Psoas muscle (tissue), 8 donors: ENCODE measurements at places on chromosomes 16 and 17.

DNA sequence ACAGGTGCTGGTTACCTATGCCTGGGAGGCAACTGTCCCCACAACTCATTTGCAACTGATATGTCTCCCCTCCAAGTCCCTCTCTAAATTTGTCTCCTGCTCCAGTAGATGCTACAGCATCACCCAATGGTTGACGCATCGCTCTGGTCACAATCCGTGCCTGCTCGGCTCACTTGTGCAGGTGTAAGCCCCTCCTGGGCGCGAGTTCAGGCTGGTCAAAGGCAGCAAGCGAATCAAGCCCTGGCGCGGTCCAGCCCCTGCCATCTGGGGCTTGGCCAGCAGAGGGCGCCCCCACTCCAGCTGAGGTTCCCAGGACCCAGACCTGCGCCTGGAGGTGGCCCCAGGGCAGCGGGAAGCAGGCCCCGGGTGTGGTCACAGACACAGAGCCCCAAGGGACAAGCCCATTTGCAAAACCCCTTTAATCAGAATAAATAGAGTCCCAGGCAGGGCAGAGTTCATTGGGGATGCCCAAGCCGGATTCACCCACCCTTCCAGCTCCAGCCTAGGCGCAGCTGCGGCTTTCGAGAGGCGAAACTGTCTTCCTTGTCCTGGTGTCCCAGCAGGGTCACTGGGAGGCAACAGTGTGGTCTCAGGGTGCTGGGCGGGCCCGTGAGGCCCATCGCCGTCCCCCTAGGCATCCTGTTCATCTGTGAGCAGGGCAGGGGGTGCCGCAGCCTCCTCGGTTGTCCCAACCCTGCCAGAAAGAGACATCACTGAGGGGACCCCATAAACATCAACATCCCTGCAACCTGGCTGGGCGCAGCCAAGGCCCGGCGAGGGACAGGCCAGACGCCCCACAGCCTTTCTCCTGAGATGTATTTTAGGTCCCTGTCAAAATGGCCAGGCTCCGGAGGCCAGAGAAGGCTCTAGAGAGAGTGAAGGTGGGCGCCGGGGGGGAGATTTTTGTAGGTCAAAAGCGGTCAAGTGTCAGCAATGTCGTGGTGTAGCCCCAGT lies 15.8 kb downstream of the TMC6 start:
- DNase-seq = peak; percentile 78
- peaks cover 30% of the 10 kb centered on the region for H3K4me1 ChIP-seq
- H3K27me3 ChIP-seq = no peaks in the 10 kb centered on the region
- no peaks in the 10 kb centered on the region for H3K36me3 ChIP-seq

DNA sequence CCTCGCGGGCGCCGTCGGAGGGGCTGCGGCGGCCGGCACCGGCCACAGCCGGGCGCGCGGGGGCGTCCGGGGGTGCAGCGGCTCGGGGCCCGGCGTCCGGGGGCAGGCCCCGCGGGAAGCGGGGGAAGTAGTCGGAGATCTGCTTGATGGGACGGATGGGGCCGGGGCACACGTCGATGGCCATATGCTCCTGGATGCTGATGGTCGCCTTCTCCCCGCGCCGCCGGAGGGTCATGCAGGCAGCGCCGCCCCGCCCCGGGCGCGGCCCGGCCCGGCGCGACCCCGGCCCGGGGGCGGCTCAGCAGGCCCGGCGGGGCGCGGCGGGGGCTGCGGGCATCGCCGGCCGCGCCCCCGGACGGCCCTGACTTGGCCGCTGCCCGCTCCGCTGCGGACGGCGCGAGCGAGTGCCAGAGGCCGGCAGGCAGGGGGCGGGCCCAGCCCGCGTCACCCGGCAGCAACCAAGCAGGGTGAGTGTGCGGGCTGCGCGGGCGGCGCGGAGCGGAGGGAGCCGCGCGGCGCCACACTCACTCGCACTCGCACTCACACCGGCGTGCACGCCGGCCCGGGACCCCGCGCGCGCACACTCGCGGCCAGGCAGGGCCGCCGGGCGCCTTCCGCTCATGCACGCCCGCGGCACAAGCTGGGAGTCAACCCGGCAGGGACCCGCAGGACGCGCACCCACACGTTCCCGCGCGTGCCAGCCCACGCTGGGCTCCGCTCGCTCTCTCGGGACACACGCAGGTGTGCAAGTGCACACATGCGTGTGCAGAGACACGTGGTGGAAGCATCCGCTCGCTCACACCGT lies at the start of gene DOC2B:
Gene DOC2B, minus strand, starts transcription at position 406 of the 805 bp plus-strand sequence. Its CDS starts 171 bp downstream, at position 235.
- H3K27ac ChIP-seq = peak within 1 kb of the TSS; percentile 41
- H3K27me3 ChIP-seq = no peaks in the 10 kb centered on the region
- DNase-seq = peak; percentile 72
- no peaks in the 10 kb centered on the region for H3K36me3 ChIP-seq
- H3K4me1 ChIP-seq = no peaks in the 10 kb centered on the region

GRCh38 chr17:47935961-47936360 lies 5.4 kb upstream of the PNPO start:
- H3K4me3 ChIP-seq = no peak overlapping the region
- H3K36me3 ChIP-seq = no peaks in the 10 kb centered on the region
- DNase-seq = no peak
- no peak overlapping the region for H3K27ac ChIP-seq
- H3K4me1 ChIP-seq = no peaks in the 10 kb centered on the region
- no peaks in the 10 kb centered on the region for H3K27me3 ChIP-seq

DNA sequence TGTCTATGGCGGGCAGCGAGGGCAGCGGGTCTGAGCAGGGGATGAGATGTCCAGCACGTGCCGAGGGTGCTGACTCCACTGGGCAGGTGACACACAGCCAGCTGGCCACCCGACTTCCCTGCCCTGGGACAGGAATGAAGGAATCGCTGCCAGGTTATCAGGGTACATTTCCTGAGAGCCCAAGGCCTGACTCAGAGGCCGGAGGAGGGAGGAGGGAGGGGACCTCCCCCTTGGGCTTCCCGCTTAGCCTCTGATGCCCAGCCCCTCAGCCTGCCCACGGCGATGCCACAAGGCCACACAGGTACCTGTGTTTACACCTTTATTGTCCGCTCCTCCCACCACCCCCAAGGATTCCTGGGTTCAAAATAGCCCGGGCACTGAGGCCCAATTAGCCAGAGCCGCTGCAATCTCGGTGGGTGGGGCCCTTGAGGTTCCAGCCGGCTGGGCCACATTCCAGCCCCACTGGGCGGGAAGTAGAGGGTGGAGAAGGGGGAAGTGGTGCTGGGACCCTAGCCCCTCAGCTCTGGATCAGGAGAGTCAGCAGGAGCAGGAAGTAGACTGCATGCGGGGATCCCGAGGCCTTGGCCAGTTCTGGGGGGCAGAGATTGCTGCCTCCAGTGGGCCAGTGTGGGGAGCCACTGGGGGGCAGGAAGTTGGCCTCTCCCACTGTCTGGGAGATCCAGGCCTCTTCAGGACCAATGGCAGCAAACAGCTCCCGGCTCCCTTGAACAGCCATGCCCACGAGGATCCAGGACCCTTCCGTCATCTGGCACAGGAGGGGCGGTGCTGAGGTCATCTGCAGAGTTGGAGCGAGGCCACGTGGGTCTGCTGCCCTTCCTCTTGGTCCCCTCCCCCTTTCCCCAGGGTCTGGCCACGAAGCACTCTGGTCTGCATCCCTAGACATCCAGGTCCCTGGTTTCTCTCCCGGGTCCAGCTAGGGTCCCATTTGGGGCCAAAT lies 3.4 kb upstream of the PRSS8 start:
- H3K4me3 ChIP-seq = peak overlapping the region; percentile 34
- H3K4me1 ChIP-seq = peaks cover 23% of the 10 kb centered on the region
- no peaks in the 10 kb centered on the region for H3K36me3 ChIP-seq
- H3K27me3 ChIP-seq = no peaks in the 10 kb centered on the region
- peak; percentile 91 for DNase-seq
- peak overlapping the region; percentile 27 for H3K27ac ChIP-seq

DNA sequence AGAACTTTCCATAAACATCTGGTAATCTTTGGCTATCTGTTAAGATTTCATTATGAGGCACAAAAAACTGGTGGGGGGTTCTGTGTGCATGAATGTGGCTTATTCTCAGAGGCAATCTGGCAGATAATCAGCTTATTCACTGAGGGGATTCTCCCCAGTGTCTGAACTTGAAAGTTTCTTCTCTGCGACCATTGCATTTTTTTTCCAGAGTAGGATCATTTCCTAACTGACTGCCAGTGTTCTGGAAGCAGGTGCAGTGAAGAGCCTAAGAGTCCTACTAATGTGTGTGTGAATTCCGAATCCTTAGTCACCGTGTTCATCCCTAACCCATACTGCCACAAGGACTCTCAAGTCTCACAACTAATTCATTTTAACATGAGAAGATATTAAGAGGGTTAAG lies 64.9 kb upstream of the LRRC37A3 start:
- H3K27ac ChIP-seq = peak overlapping the region; percentile 65
- peaks cover 14% of the 10 kb centered on the region for H3K4me1 ChIP-seq
- H3K4me3 ChIP-seq = no peak overlapping the region
- no peak for DNase-seq
- no peaks in the 10 kb centered on the region for H3K36me3 ChIP-seq

GRCh38 chr16:62386411-62386810 lies 350.2 kb upstream of the CDH8 start:
- no peak overlapping the region for H3K27ac ChIP-seq
- no peaks in the 10 kb centered on the region for H3K4me1 ChIP-seq
- no peaks in the 10 kb centered on the region for H3K36me3 ChIP-seq
- no peaks in the 10 kb centered on the region for H3K27me3 ChIP-seq
- no peak for DNase-seq

- peak overlapping the region; percentile 86 for H3K27ac ChIP-seq
- H3K4me3 ChIP-seq = peak overlapping the region; percentile 88
- DNase-seq = peak; percentile 75
Observed at GRCh38 chr17:42578282-42578869, 847 bp upstream of the PSMC3IP start.

DNA sequence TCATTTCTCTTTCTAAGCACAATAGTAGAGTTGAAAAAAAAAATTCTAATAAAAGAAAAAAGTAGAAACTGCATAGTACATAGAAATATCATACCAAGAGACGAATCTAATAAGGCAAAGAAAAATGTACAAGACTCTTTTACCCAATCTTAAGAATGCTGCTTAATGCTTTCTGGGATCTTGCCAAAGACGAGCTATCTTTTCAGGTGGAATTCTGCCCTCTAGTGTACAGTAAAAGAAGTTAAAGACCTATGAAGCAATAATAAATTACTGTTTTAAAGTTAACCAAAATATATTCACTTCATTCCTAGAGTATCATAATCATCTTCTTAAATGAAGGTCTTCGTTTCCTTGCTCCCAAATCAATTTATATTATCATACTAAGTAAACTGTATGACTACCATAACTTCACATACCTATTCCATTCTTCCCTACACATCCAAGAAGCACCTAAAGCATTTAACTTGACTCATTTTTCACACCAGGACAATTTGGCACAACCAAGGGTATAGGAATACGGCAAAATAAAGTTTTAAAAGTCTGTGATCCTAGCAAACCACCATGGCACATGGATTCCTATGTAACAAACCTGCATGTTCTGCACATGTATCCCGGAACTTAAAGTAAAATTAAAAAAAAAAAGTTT lies 47.7 kb downstream of the CFDP1 start:
- no peak overlapping the region for H3K4me3 ChIP-seq
- H3K27ac ChIP-seq = no peak overlapping the region
- no peaks in the 10 kb centered on the region for H3K27me3 ChIP-seq
- no peak for DNase-seq

GRCh38 chr17:35081638-35082037 lies 18.1 kb upstream of the RFFL start:
- no peaks in the 10 kb centered on the region for H3K4me1 ChIP-seq
- no peak for DNase-seq
- no peaks in the 10 kb centered on the region for H3K36me3 ChIP-seq
- no peaks in the 10 kb centered on the region for H3K27me3 ChIP-seq
- H3K4me3 ChIP-seq = no peak overlapping the region

DNA sequence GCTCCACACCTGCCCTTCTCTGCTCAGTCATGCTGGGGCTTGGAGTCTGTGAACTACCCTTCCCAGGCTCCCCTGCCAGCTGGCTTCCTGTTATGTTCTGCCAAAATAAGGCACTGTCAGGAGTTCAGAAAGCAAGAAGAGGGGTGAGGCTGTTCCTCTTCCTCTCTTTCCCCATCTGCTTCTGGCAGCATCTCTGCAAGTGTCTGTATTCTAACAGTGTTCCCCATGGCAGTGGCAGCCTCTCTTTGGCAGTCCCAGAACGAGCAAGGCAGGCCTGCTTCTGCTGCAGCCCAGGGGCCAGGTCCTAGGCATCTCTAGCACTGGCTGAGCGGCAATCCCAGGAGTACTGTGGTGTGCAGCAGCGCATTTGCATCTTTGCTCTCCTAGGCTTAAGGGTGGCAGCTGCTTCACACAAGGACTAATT lies 219.1 kb downstream of the STX8 start:
- H3K27ac ChIP-seq = no peak overlapping the region
- no peak overlapping the region for H3K4me3 ChIP-seq
- H3K27me3 ChIP-seq = no peaks in the 10 kb centered on the region
- no peaks in the 10 kb centered on the region for H3K36me3 ChIP-seq
- peaks cover 8% of the 10 kb centered on the region for H3K4me1 ChIP-seq

- H3K27ac ChIP-seq = peak overlapping the region; percentile 76
- H3K36me3 ChIP-seq = no peaks in the 10 kb centered on the region
- H3K4me1 ChIP-seq = peaks cover 49% of the 10 kb centered on the region
- no peaks in the 10 kb centered on the region for H3K27me3 ChIP-seq
Observed at GRCh38 chr16:82699711-82700495, 73.1 kb downstream of the CDH13 start.

DNA sequence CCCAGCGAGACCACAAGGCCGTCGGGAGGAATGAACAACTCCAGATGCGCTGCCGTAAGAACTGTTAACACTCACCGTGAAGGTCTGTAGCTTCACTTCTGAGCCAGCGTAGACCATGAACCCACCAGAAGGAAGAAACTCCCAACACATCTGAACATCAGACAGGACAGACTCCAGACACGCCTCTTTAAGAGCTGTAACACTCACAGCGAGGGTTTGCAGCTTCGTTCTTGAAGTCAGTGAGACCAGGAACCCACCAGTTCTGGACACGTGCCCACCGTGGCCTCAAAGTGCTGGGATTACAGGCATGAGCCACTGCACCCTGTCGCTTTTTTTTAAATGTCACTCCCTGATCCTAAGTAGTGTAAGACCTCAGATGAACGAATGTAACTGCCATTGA lies 17.3 kb downstream of the KPNA2 start:
- no peaks in the 10 kb centered on the region for H3K4me1 ChIP-seq
- no peak overlapping the region for H3K4me3 ChIP-seq
- no peaks in the 10 kb centered on the region for H3K27me3 ChIP-seq
- H3K36me3 ChIP-seq = no peaks in the 10 kb centered on the region

DNA sequence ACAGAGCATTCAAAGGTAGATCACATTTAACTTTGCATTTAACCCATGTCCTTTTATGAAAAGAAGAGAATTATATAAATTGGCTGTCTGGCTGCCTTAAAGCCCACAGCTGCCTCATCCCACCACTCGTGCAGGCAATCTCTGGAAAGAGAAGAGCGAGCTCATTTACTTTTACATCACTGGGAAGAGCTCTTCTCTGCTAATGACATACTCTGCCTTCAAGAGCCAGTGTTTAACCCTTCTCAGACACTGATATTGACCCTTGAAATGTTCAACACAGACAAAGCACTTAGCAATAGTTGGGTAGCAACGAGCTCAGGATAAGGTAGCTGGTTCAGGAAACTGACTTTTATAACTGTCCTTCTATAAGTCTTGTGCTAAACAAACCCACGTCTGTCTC lies 6.8 kb downstream of the KRT38 start:
- no peak overlapping the region for H3K27ac ChIP-seq
- no peak overlapping the region for H3K4me3 ChIP-seq
- H3K4me1 ChIP-seq = no peaks in the 10 kb centered on the region
- DNase-seq = no peak

- no peak for DNase-seq
- no peaks in the 10 kb centered on the region for H3K36me3 ChIP-seq
- H3K4me1 ChIP-seq = no peaks in the 10 kb centered on the region
- H3K27me3 ChIP-seq = no peaks in the 10 kb centered on the region
- no peak overlapping the region for H3K4me3 ChIP-seq
Observed at GRCh38 chr17:13477180-13477611, 124.5 kb downstream of the HS3ST3A1 start.
